Left hindlimb (tissue), 1 donor: ENCODE measurements at places on chromosomes 7 and 10.

DNA sequence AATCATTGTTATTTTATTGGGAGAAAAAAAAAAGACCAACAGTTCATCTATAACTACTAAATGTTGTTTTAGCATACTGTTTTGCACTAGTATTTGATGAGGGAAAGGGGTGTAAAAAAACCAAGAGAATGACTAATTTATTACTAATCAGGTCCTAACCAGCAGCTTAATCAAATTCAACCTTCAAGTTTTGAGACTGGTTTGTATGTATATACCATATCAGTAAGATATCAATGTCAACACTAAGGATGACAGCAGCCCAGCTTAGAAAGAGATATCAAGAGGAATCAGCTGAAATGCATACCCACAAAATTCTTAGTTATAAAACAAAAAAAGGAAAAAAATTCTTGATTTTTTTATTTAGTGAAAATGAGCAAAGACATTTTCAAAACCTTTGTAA lies 122.6 kb downstream of the KMT2C start:
- no peak for DNase-seq

DNA sequence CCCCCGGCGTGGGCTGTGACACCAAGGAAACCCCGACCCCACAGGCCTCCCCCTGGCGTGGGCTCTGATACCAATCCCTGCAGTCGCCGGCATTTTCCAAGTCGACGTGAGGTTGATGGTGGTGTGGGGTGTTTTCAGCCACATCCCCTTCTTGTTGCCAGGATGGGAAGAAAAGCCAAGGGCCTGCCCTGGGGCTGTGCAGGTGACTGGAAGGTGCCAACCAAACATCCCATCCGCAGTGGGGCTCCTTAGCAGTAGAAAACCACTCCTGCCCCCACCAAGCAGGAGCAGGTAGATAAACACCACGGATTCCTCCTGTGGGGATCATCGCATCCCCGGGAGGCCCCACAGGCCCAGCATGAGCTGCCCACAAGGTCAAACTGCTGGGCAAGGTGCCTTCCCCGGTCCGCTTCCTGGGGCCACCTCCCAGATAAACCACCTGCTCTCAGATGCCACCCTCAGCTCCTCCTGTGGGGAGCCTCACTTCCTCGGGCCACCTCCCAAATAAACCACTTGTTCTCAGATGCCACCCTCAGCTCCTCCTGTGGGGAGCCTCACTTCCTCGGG lies 88.5 kb upstream of the DIP2C start:
- DNase-seq = no peak

DNA sequence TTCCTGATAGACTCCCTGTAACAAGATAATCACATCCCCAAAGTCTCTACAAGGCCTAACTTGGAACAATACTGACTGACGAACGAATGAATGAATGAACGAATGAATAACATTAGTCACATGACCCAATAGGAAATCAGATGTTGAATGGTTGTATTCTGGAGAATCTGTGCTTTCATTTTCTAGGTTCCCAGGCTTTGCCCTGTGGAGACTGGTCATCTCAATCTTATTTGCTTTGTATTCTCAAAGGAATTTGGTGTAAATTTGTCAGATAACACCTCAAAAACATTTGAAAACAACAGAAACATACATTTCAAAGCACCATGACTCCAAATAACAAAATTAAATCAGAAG lies 69.6 kb upstream of the COL1A2 start:
- no peak for DNase-seq

- no peak for DNase-seq
Measured at GRCh38 chr7:123783820-123784219, 35.0 kb upstream of the WASL start.

DNA sequence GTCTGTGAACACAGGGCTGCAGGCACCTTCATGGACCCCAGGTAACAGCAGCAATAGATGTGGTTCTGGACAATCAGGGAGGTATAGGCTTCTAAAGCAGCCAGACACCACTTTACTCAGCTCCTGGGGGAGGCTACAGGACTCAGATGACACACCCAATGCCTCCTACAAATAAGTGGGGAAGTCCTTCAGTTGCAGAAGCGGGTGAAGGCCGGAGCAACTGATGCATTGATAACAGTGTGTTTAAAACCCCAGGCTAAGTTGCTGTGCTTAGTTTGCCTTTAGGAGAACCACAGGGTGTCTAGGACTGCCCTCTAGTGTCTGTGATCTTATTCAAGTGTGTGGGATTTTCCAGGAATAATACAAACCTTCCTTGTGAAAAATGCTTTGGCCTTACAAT lies 5.9 kb upstream of the ITGA8 start:
- DNase-seq = no peak

- DNase-seq = no peak
Measured at GRCh38 chr7:110888641-110889040, 202.3 kb upstream of the LRRN3 start.

- no peak for DNase-seq
Measured at GRCh38 chr10:77333610-77334340, 303.8 kb downstream of the KCNMA1 start.

- DNase-seq = no peak
Measured at GRCh38 chr10:67015225-67015624, 89.4 kb downstream of the LRRTM3 start.

- DNase-seq = no peak
Measured at GRCh38 chr10:7230036-7230435, 180.8 kb downstream of the SFMBT2 start.

DNA sequence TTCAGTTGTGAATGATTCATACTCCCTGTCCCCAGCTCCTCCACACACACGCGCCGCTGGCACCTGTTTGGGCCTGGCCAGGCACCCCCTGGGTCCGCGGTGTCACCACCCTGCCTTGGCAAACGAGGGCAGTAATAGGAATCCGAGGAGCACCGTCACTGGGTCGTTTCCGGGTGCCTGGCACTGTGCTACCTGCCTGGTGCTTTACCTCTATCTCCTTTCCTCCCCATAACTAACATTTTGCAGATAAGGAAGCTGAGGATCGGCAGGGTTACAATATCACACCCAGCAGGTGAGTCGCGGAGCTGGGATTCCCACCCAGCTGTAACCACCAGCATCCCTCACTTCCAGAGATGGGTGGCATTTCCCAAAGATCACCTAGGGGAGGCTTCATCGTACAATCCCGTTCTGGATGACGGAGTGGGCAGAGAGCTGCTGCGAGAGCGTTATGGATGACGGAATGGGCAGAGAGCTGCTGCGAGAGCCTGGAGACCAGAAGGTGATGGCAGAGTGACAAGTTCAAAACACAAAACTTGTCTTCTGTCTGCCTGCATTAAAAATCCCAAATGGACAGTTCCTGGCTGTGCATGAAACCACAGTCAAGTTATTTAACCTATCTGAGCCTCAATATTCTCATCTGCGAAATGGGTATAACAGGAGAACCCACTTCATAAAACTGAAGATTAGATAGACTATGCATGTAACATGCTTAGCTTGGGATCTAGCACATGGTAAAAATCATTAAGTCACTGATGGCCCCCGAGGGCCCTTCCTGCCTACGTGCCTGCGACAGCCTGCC lies 1.1 kb upstream of the HSPA12A start:
- DNase-seq = no peak

- DNase-seq = no peak
Measured at GRCh38 chr10:100894589-100895294, 18.0 kb upstream of the SLF2 start.

- no peak for DNase-seq
Measured at GRCh38 chr10:124944982-124945381, 3.1 kb downstream of the ZRANB1 start.

- DNase-seq = no peak
Measured at GRCh38 chr10:31515819-31516402, 196.9 kb downstream of the ZEB1 start.
